Parietal lobe (tissue), 2 donors: ENCODE measurements at places on chromosomes 2 and 18. TPM values are rescaled to one million over a fixed set of nuclear protein-coding genes. Genes with fewer than 3 reads are reported as not detected.

The CRACDL gene
- 0.94 TPM for total RNA-seq

The STAMBP gene
- 19.1 TPM for total RNA-seq

The SRD5A2 gene
- total RNA-seq: not detected

The ACOXL gene
- not detected for total RNA-seq

The MDH1B gene
- 4.7 TPM for total RNA-seq

The RFTN2 gene
- total RNA-seq: 26.0 TPM
